Activated T-helper 9 cell treated with anti-CD3 and anti-CD28 coated beads, Interleukin-2, amount 50 U/mL, for 16 hours (primary cell): ENCODE measurements at places on chromosomes 4 and X.

DNA sequence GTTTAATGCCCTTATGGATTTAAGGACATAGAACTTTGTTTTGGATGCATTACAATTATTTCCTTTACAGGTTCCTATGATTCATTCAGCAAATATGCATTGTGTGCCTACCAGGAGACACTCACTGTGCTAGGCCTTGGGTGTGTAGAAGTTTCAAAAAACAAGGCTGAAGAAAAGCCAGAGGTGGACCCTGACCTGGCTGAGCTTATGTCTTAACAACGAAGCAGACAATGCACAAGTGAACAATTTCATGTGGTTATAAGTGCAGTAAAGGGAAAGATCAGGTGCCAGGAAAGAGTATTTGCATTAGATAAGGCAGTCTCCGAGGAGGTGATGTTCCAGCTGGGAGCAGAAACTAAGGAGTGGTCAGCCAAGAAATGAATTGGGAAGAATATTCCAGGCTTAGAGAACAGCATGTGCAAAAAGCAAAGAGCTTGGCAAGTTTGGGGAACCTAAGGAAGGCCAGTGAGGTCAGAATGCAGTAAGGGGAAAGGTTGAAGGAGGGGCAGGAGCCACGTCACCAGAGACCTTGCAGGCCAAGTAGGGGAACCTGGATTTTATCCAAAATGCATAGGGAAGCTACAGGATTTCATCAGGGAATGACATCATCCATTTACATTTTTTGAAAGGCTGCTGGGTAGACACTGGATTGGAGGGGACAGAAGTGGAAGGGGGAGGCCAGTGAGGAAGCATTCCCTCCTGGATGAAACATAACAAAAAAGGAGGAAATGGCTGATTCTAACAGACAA lies 193.6 kb downstream of the SOWAHB start:
- no peak for DNase-seq

DNA sequence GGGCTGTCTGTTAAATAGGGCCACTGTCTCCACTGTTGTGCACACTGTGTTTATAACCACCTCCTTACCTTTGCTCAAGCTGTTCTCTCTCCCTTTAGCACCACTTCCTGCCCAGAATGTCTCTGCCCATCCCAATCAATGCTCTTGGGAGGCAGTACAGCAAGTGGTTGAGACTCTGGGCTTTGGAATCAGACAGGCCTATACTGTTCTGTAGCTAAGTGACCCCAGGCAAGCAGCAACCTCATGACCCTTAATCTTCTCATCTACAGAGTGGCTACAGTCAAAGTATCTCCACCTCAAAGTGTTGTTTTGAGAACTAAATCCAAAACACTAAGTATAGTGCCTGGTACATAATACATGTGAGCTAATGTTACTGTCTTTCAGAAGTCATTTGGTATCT lies 3.8 kb upstream of the TXK start:
- no peak for DNase-seq

GRCh38 chr4:3250956-3251690 lies 2.2 kb downstream of the MSANTD1 start:
- DNase-seq: no peak

GRCh38 chr4:24853142-24853541 lies 57.8 kb downstream of the SOD3 start:
- DNase-seq: no peak

DNA sequence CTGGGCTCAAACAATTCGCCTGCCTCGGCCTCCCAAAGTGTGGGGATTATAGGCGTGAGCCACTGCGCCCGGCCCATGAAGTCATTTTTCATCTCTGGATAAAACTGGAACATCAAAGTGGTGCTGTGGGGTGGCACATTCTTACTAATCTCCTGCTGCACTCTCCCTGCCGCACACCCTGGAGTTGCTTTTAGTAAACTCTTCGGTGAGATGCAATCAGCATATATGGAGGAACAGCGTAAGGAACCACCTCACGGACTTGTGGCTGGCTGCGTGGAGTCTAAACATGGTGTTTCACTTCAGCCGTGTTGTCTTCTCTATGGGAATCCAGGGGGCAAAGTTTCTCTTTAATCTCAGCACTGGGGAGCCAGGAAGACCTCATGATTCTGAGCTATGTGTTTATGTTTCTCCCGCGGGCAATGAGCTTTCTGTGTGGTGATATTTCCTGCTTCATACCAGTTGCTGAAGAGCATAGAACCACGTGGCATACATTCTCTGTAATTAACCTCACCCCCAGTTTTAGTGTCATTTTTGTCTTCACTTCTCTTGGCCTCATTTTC lies 2.1 kb upstream of the RHOH start:
- no peak for DNase-seq

GRCh38 chrX:103158317-103158621 lies 56.6 kb upstream of the BEX4 start:
- DNase-seq: no peak

DNA sequence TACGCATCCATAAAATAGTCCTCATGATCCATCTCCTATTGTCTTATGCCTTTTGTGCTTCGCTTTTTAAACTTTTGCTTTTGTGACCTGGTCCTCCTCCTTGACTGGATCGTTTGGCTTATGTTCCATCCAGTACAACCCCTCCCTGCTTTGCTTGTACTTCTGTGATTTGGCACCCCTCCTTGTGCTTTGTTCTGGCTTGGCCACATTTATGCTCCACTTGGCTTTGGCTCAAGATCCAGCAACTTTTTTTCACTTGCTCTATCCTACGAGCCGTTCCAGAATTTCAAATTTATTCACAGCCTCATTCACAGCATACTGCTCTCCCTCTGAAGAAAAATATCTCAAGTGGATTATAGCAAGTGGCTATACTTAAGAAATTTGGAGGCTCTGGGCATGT lies 28.0 kb upstream of the GLRA2 start:
- DNase-seq: no peak

DNA sequence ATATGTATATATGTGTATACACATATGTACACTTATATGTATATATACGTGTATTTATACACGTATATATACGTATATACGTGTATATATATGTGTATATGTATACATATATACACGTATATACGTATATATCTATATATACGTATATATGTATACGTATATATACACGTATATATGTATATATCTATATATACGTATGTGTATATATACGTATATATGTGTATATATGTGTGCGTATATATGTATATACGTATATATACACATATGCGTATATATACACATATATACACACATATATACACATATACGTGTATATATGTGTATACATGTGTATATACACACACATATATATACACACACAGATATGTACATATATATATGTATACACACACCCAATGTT lies 348.0 kb upstream of the LCORL start:
- no peak for DNase-seq

GRCh38 chr4:141132072-141132708 lies 1.1 kb downstream of the RNF150 start:
- DNase-seq: no peak

GRCh38 chr4:42350611-42351182 lies 46.6 kb upstream of the SHISA3 start:
- no peak for DNase-seq

DNA sequence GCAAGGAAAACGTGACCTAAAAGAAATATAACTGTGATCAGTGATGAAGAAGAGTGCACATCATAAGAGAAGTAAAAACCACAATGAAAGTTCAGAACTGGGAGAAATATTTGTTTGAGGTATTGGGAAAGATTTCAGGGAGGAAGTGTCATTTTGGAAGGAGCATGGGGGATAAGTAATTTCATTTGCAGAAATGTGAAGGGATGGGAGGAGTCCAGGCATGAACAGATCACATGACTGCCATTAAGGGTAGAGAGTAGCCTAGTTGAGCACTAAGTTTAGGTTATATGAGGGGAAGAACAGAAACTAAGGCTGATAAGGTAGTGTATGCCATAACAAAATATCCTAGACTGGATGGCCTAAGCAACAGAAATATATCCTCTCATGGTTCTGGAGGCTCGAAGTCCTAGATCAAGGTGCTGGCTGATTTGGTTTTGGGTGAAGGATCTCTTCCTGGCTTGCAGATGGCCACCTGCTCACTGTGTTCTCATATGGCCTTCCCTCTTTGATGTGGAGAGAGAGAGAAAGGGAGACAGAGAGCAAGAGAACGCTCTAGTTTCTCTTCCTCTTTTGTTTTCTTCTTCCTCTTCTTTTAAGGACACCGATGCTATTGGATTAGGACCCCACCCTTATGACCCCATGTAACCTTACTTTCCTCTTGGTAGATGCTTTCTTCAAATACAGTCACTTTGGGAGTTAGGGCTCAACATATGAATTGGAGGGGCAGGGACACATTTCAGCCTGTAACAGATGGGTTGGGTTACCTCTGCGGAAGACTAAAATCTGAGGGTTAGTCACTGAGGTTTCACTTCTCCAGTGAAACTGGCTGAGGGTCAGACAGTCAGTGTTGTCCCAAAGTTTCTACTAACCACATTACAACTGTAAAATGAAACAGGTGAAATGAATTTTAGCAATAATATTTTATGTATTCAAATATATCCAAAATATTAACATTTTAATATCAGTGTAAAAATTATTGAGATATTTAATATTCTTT lies 77.9 kb downstream of the EGF start:
- DNase-seq: no peak

- no peak for DNase-seq
Observed at GRCh38 chr4:145484225-145484846, 2.7 kb downstream of the SMAD1 start.

GRCh38 chr4:142222127-142222526 lies 585.7 kb downstream of the IL15 start:
- DNase-seq: no peak

DNA sequence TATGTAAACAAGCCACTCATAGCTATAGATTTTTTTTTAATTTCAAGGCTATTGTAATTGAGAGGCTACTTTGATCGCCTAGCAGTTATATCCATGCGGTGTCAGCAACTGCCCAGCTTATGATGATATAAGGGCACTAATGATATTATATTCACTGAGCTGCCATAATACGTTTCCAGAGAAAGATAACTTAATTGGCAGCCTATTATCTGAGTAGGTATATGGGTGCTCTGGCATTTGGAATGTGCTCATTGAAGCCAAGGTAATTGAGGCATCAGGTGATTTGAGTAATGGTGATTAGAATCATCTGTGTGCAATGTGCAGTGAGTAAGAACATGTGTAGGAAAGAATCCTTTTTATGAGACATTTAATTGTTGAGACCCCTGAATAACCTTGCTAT lies 490.0 kb downstream of the CENPC start:
- no peak for DNase-seq

DNA sequence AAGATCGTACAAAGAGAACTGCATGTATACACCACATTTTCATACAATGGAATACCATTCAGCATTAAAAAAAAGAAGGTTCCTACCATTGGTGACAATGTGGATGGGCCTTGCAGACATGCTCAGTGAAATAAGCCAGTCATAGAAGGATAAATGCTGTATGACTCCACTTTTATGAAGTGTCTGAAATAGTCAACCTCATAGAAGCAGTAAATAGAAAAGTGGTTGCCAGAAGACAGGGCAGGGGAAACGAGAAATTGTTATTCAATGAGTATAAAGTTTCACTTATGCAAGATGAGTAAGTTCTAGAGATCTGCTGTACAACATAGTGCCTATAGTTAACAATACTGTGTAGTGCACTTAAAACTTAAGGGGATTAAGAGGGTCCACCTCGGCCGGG lies 257.5 kb upstream of the FTHL17 start:
- DNase-seq: no peak

DNA sequence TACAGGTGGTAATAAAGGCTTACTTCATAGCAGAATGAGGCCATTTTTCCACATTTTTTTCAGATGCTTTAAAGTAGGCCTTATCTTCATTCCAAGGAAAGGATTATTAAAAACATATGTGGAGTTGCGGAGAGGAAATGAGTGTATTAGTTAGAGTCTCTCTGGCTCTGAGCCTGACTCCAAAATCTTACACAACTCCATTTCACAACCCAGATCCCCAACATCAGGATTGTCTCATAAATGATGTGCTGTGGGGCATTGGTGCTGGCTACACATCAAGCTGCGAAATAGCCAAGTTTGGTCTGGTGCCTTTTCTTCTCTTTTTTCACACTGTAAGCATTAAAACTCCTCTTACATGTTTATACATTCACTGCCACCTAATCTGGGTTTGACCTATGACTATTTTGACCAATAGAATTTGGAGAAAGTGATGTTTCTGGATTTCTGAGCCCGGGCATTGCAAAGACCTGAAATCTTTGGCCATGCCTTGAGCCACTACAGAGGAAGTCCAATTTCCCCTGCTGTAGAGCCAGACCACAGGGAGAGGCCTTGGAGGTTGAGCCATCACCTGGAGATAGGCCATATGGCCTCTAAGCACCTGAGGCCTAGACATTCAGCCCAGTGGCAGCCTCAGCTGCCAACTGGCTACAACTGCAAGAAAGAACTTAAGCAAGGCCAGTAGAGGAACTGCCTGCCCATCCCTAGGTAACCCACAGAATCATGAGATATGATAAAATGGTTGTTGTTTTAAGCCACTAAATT lies 16.7 kb upstream of the SOD3 start:
- DNase-seq: no peak

DNA sequence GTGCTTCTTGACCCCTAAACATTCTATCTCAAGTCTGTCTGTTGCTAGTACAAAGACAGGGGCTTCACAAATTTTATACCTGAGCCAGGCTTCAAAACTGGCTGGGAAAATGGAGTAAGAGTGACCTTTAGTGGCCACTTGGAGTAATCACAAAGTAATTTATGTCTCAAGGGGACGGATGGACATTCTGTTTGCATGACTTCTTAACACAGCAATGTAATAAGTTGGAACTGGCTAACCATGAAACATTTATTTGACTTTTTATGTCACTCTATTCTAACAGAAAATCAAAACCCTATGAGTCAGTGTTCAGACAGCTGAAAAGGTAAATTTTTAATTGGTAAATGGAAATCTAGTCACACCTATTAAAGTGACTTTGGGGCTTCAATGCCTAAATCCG lies 600.6 kb downstream of the ANKRD50 start:
- no peak for DNase-seq

- DNase-seq: no peak
Observed at GRCh38 chrX:140180585-140180984, 215.3 kb upstream of the CXorf66 start.

- no peak for DNase-seq
Observed at GRCh38 chr4:145709336-145709735, 29.4 kb downstream of the C4orf51 start.

DNA sequence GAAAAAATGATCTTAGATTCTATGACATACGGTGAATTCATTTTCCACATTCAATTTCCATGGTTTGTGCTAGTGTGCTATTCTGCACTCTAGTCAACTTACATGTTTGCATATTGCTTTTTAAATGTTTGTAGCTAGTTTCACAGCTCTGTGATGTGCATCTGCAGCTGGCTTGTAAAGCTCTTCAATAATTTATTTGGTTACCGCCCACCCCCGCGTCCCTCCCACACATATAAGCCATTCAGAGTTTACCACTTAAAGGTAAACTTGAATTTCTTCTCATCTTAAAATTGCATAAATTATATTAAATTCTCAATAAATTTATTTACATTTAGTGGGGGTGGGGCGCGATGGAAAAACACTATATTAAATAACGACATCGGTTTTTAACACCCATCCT lies 291 bp upstream of the NBDY start:
- no peak for DNase-seq

- DNase-seq: no peak
Observed at GRCh38 chrX:40571600-40571999, 9.2 kb upstream of the ATP6AP2 start.
